ENCODE measurements at places on chromosomes 11 and 22.

- H3K4me3 ChIP-seq = peak overlapping the region; percentile 82
- H3K27ac ChIP-seq = peak overlapping the region; percentile 93
- H3K4me1 ChIP-seq = peaks cover 49% of the 10 kb centered on the region
- H3K27me3 ChIP-seq = no peaks in the 10 kb centered on the region
- no peaks in the 10 kb centered on the region for H3K36me3 ChIP-seq
Observed at GRCh38 chr11:65899356-65900124, 648 bp downstream of the FOSL1 start.

DNA sequence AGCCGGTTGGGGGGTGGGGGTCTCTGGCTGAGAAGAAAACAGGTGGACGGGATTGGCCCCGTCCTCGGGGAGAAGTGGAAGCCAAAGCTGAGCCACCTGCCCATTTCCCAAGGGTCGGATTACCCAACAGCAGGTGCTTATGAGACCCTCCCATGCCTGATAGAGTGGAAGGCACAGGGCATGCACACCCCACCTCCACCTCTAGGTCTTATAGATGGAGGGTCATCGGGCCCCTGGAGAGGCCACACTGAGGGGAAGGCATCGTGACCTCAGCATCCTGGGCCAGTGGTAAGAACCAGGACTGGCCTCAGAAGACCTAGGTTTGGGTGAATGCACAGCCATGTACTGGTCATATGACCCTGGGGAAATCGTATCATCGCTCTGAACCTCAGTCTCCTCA lies 85.9 kb downstream of the BUD13 start:
- no peak overlapping the region for H3K4me3 ChIP-seq
- H3K36me3 ChIP-seq = no peaks in the 10 kb centered on the region
- peaks cover 4% of the 10 kb centered on the region for H3K4me1 ChIP-seq
- no peak overlapping the region for H3K27ac ChIP-seq
- no peaks in the 10 kb centered on the region for H3K27me3 ChIP-seq

- peak overlapping the region; percentile 35 for H3K27ac ChIP-seq
- H3K27me3 ChIP-seq = no peaks in the 10 kb centered on the region
- no peaks in the 10 kb centered on the region for H3K36me3 ChIP-seq
- no peak for DNase-seq
- no peak overlapping the region for H3K4me3 ChIP-seq
Observed at GRCh38 chr11:112293614-112294013, 33.0 kb upstream of the PLET1 start.

DNA sequence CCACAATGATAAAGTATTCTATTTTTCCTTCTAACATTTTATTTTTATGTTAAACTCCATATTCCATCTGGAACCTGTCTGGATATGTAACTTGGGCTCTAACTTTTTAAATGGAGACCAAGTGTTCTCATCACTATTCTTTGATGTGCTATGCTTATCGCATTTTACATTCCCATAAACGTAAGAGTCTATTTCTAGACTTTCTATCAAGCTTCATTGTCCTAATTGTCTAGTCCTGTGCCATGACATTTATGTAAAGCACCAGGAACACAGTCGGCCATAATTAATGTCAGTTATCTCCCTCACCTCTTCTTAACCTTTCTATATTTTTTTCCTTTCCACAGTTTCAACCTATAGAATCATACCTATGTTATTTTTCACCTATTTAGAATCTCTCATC lies 113.9 kb upstream of the TEAD1 start:
- peaks cover 20% of the 10 kb centered on the region for H3K4me1 ChIP-seq
- H3K27ac ChIP-seq = no peak overlapping the region
- no peaks in the 10 kb centered on the region for H3K36me3 ChIP-seq

DNA sequence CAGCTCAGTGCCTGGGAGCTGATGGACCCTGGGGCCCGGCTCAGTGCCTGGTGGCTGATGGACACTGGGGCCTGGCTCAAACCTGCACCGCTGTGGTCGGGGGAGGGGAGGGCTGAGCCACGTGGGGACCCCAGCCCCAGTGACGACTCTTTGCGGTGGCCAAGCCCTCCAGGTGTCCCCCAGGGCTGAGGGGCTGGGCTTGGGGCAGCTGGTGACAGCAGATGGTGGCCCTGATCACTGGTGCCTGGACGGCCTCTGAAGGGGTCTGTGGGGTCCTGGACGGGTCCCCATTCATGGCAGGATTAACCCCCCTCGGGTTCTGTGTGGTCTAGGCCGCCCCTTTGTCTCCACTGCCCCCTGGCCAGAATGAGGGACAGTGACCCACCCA lies 3.4 kb upstream of the MUC5B start:
- H3K36me3 ChIP-seq = no peaks in the 10 kb centered on the region
- H3K27ac ChIP-seq = no peak overlapping the region
- DNase-seq = no peak
- H3K4me3 ChIP-seq = no peak overlapping the region
- peaks cover 3% of the 10 kb centered on the region for H3K27me3 ChIP-seq

GRCh38 chr11:44475114-44475686 lies 90.3 kb upstream of the CD82 start:
- H3K4me1 ChIP-seq = no peaks in the 10 kb centered on the region
- peaks cover 27% of the 10 kb centered on the region for H3K27me3 ChIP-seq
- DNase-seq = no peak
- H3K36me3 ChIP-seq = no peaks in the 10 kb centered on the region
- H3K27ac ChIP-seq = no peak overlapping the region

GRCh38 chr11:19594326-19594725 lies 118.3 kb upstream of the NAV2 start:
- no peak overlapping the region for H3K27ac ChIP-seq
- H3K27me3 ChIP-seq = no peaks in the 10 kb centered on the region
- H3K36me3 ChIP-seq = no peaks in the 10 kb centered on the region
- peaks cover 17% of the 10 kb centered on the region for H3K4me1 ChIP-seq
- no peak for DNase-seq

DNA sequence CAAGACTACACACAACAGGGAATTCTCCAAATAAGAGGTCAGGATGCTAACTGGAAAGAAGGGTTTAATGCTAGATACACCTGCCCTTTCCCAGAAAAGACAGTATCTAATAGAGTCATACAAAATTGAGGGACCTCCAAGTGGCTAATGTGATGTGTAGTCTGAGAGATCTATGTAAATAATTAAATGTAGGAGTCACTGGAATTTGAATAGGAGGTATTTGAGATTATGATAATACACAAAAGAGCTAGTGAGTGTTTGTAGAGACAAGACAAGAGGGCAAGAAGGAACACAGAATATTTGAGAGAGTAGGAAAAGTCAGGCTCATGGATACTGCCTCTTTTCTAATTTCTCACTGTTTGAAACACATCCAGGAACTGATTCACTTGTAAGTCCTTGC lies 15.5 kb upstream of the INSC start:
- no peaks in the 10 kb centered on the region for H3K4me1 ChIP-seq
- DNase-seq = no peak
- no peak overlapping the region for H3K4me3 ChIP-seq
- H3K36me3 ChIP-seq = no peaks in the 10 kb centered on the region
- H3K27ac ChIP-seq = no peak overlapping the region
- H3K27me3 ChIP-seq = no peaks in the 10 kb centered on the region

DNA sequence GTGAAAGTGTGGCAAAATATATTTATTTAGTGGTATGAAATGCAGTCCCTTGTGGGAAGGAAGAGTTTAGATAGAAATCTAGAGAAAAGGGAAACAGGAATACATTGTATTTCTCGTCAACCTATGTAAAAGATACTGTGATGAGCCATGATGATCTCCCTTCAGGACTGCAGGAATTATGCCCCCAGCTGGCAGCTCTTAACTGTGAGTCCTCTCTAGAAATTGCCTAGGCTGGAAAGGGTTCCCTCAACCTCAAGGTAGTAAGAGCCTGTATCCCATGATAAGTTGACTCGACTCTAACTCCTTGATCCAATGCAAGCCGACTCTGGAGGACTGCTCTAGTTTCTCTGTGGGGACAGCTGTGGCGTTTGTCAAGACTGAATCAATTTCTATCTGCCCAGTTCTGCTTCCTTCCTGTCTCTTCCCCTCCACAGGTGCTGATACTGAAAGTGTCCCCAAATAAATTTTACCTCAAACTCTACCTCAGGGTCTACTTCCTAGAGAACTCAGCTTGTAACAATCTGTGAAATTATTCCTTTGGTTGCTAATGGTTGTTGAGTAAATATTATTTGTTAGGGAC lies 897.3 kb downstream of the METTL15 start:
- H3K27ac ChIP-seq = no peak overlapping the region
- no peaks in the 10 kb centered on the region for H3K4me1 ChIP-seq
- H3K27me3 ChIP-seq = no peaks in the 10 kb centered on the region
- no peak for DNase-seq
- no peak overlapping the region for H3K4me3 ChIP-seq
- no peaks in the 10 kb centered on the region for H3K36me3 ChIP-seq

DNA sequence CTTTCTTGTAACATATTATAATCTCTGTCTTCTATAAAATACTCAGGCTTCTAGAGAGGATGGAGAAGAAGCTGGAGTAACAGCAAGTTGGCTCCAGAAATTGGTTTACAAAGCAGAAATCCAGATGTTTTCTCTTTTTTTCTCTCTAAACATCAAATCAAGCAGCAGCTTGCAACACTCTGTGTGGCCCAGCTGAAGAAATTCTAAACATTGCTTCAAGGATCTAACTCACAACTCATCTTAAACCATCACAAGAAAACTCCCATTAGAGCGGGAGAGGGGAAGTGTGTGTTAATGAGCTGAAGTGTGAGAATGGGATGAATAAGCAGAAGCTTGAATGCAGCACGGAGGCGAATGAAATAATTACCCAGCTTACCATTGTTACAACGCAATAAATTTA lies 146.5 kb downstream of the OPCML start:
- H3K27ac ChIP-seq = no peak overlapping the region
- H3K36me3 ChIP-seq = no peaks in the 10 kb centered on the region
- peaks cover 13% of the 10 kb centered on the region for H3K4me1 ChIP-seq
- H3K27me3 ChIP-seq = no peaks in the 10 kb centered on the region
- no peak for DNase-seq

DNA sequence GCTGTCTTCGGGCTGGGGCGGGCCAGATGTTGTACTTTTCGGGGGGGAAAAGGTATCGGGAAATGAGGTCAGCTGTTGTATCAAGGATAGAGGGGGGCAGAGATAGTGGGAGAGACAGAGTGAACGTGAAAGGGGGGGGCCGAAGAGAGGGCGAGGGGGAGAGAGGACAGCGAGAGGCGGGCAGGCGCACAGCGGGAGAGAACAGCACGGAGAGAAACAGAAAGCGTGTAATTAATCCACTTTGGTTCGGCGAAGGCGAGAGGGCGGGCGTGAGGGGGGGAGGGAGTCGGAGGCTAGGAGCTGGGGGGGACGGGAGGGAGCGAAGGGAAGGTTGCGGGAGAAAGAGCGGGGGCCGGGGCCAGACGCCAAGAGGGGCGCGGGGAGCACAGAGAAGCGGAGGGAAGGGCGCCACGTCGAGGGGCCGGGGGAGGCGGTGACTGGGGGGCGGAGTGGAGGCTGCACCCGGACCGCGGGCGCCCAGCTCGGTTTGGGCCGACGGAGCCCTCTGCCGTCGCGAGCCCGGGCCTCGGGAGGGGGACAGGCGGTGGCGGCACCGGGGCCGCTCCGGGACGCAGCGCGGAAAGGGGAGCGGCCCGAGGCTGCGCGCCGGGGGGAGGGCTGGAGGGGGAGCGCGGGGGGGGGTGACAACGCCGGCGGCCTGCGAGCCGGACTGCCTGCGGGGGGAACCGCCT lies 612 bp downstream of the IGF2 start:
- peak overlapping the region; percentile 49 for H3K27ac ChIP-seq
- peak overlapping the region; percentile 28 for H3K4me3 ChIP-seq
- H3K27me3 ChIP-seq = peaks cover 35% of the 10 kb centered on the region
- peaks cover 6% of the 10 kb centered on the region for H3K4me1 ChIP-seq

GRCh38 chr11:11279956-11280689 lies 72.9 kb downstream of the CSNK2A3 start:
- no peaks in the 10 kb centered on the region for H3K36me3 ChIP-seq
- H3K27me3 ChIP-seq = no peaks in the 10 kb centered on the region
- H3K4me1 ChIP-seq = no peaks in the 10 kb centered on the region
- H3K27ac ChIP-seq = no peak overlapping the region
